ENCODE measurements at places on chromosomes 16 and 17.

- DNase-seq = no peak
These were observed 69.1 kb downstream of the SRCIN1 start for GRCh38 chr17:38536661-38537060.

DNA sequence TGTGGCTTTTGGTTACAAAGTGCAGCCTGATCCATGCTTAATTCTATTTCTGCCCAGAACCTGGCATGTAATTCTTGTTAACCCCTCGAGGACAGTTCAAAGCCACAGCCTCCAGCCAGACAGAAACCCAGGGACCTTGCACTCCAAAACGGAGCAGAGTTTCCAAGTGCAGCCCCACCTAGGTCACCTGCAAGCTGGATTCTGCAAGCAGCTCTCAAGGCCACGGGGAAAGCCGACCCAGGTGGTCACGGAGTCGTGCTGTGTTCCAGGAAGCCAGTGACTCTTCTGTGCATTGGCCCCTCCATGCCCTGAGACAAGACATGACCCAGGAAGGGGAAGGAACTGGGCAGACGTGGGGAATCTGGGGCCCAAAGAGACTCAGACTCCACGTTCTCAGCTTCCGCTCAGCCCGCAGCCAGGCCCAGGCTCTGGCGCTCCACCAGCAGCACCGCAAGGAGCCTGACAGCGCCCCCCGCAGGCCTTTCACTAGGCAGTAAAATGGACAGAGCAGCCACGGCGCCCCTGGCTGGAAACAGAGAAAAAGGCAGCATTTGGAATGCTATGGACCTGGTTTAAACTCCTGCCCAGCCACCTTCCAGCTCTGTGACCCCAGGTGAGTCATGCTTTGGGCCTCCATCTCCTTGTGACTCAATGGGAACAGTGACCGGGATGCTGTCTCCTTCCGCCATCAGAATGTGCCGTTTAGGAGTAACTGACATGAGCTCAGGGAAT lies 27.3 kb upstream of the GSG1L start:
- DNase-seq = no peak

DNA sequence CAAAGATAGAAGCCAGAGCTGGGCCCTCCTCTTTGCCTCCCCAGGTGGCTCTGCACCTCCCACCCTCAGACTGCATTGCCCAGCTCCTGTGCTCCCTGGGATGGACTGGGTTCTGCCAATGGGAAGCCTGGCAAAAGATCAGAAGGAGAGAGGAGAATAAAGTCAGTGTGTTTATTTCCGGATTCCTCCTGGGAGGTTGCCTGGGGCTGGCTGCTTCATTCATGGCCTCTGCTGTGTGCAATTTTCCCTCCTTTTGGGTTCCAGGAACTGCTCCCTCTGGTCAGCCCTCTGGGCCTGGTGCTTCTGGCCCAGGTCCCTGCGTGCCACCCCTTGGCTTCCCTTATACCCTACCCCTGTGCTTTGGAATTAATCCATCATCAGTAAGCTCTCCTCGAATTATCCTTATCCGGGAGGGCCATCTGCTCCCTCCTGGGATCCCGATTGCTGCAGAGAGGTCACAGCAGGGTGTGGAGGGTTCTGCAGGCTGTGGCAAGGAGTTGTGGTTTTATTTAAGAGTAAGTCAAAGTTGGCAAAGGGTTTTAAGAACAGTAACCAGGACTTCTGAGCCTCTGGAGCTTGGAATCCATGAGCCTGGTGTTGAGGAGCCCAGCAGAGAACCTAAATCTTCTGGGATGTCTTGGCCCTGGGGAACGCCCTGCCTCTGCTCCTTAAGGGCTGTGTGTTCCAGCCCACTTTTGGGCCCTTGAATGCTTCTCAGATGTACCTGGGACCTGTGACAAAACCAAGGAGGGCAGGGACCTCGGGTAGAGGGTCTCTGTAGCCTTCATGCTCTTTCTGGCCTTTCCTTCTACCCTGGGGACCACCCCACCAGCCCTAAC lies 8.2 kb upstream of the MMP2 start:
- no peak for DNase-seq

DNA sequence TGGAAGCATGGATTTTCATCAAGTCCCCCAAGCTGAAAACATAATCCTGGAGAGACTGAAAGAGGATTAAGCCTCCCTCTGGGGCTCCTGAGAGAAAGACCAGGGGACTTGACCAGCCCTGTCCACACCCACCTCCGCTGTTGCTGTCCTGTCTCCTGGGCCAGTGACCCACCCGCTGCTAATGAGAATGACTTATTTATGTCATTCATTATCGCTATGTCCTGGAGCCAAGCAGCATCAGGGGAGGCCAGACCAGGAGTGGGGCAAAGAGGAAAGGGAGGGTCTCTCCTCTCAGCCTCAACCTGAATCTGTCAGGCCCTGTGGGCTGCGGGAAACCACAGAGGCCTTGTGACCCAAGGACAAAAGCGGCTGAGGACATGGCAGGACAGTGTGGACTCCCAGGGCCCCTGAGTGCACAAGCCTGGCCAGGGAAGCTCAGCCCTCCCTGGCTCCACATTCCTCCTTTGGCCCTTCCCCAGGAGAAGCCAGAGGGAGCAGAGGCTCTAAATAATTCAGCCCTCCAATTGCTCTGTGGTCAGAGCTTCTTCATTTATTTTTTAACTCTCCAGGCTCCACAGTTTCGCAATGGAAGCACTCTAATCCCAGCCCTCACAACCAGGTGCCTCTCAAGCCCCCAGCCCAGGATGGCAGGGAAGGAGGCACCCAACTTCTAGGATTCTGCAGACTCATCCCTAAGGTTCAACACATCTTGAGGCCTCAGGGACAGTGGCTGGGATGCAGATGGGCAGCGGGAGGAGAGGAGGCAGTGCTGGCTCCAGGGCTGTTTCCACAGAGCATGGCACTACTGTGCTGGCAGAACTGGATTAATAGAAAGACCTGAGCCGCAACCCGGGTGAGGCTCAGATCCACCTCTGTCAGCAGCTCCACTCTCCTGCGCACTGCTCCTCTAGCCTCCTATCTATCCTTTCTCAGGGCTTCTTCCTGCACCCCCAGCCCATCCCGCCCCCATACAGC lies 19.1 kb downstream of the CUEDC1 start:
- DNase-seq = no peak

DNA sequence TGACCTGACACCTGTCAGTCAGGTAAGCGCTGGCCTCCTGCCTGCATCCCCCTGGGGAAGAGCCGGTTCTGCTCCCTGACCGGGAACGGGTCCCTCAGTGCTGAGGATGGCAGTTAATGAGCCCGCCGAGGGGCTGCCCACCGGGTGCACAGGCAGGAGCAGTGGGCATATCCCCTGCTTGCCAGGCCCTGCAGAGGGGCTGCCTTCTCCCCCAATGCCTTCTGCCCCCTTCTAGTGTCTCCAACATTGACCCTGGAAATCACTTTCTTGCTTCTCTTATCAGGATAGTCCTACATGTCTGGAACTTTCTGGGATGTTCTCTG lies 388.5 kb downstream of the SEC14L1 start:
- DNase-seq = no peak

GRCh38 chr16:52368859-52369258 lies 178.1 kb downstream of the TOX3 start:
- DNase-seq = no peak

GRCh38 chr16:12435730-12436129 lies 368.0 kb downstream of the CPPED1 start:
- no peak for DNase-seq

- DNase-seq = no peak
These were observed 179.0 kb downstream of the PMP22 start for GRCh38 chr17:15085890-15086677.

Data from T-helper 2 cell treated with Interferon-gamma antibody and Interleukin-4, amounts not matched to agents 5 μg/mL and 100 μg/mL, for 36 hours (primary cell).